Suppressor macrophage (primary cell): ENCODE measurements at places on chromosomes 7 and 10.
A peak's percentile ranks its signal among the peaks of the same experiment; 100 is the strongest.

GRCh38 chr7:2834748-2835441, 9.2 kb downstream of the GNA12 start:
- DNase-seq: no peak

DNA sequence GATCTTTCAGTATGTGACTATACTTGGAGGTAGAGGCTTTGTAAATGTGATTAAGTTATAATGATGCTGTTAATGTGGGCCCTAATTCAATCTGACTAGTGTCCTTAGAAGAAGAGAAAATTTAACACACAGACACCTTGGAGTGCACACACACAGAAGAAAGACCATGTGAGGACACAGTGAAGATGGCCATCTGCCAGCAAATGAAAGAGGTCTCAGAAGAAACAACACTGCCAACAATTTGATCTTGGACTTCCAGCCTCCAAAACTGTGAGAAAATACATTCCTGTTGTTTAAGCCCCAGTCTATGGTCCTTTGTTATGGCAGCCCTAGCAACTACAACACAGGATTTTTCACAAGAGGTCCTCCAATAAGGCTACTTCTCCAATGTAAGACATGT, 120.9 kb upstream of the ABCB5 start:
- DNase-seq: no peak

DNA sequence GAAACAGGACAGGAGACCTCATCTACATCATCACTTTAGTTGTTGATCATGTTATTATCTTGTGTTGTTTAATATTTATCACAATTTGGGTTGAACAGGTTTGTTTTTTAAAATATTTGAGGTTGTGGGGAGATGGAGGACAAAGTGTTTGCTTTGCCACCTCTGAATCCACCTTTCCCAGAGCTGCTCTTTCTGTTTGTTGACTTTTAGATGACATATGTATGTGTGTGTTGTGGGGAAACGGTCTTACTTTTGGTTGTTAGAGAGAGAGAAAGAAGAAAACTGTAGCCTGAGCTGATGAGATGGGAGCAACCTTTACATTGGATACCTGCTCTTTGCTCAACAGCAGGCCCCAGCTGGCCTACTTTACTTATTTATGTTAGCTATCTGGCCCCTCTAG, 19.0 kb upstream of the SLC16A12 start:
- DNase-seq: no peak

GRCh38 chr10:86266446-86267242, 100.0 kb downstream of the GRID1 start:
- no peak for DNase-seq

DNA sequence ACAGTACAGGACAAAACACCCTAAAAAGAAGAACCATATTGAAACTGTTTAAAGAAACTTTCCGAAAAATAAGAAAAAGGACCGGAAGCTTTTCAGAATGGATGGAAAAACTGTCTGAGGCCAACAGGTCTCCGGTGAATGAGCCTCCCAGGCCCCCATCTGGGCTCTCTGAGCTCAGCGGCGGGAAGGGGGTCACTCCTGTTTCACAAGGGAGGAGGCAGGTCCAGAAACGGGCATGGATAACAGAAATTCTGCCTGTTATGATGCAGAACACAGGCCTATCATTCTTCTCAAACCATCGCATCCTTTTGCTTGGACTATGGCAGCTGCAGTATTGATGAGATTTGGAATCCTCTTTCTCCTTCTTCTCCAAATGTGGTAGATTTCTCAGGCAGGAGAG, 58.9 kb upstream of the SHH start:
- no peak for DNase-seq

- DNase-seq: peak; percentile 25
Observed at GRCh38 chr10:43595739-43596298, 10.4 kb upstream of the ZNF485 start.

GRCh38 chr7:5374464-5374863, 49.2 kb downstream of the TNRC18 start:
- DNase-seq: no peak

DNA sequence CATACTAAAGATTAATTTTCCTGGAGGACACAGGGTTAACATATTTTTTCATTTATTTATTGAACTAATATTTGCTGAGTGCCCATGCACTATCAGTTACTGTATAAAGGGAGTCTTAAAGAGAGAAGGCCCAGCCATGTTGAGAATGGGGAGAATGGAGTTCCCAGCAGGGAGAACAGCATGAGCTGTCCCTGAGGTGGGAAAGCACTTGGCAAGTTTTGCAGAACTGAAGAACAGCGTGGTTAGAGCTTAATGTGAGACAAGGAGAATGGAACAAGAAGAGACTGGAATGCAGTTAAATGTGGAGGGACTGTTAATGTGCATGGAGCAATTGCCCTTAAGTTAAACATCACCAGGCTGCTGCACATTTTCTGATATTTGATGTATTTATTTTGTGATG, 435.4 kb downstream of the SUGCT start:
- DNase-seq: no peak

GRCh38 chr10:129390147-129390546, 76.9 kb upstream of the MGMT start:
- no peak for DNase-seq

- DNase-seq: no peak
Observed at GRCh38 chr10:84497978-84498377, 169.6 kb downstream of the CCSER2 start.

DNA sequence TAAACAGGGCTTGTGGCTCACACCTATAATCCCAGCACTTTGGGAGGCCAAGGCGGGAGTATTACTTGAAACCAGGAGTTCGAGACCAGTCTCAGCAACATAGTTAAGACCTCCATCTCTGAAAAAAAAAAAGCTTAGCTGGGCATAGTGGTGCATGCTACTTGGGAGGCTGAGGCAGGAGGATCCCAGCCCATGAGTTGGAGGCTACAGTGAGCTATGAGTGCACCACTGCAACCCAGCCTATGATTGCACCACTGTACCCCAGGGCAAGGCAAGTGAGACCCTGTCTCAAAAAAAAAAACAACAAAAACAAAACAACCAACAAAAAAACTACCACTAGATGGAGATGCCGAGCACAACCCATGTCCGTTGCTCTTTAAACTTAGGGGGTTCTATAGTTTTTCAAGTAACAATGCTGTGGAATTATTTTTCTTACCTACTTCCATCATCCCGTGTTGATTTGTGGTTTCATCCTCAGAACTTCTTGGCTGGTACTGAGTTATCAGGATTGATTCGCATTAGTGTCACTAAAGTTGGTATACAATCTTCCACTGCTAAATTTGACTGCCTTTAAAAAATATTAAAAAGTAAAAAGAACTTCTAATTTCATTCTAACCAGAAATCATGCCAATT, 12.2 kb upstream of the REPIN1 start:
- no peak for DNase-seq

- DNase-seq: no peak
Observed at GRCh38 chr10:94591461-94592205, 46.0 kb downstream of the HELLS start.

- no peak for DNase-seq
Observed at GRCh38 chr7:139679731-139680594, 97.8 kb downstream of the HIPK2 start.

- no peak for DNase-seq
Observed at GRCh38 chr7:151559557-151560183, 40.0 kb upstream of the RHEB start.

GRCh38 chr10:27072436-27073114, 27.7 kb downstream of the ANKRD26 start:
- DNase-seq: no peak

- peak; percentile 16 for DNase-seq
Observed at GRCh38 chr7:82247814-82248433, 195.7 kb downstream of the CACNA2D1 start.

DNA sequence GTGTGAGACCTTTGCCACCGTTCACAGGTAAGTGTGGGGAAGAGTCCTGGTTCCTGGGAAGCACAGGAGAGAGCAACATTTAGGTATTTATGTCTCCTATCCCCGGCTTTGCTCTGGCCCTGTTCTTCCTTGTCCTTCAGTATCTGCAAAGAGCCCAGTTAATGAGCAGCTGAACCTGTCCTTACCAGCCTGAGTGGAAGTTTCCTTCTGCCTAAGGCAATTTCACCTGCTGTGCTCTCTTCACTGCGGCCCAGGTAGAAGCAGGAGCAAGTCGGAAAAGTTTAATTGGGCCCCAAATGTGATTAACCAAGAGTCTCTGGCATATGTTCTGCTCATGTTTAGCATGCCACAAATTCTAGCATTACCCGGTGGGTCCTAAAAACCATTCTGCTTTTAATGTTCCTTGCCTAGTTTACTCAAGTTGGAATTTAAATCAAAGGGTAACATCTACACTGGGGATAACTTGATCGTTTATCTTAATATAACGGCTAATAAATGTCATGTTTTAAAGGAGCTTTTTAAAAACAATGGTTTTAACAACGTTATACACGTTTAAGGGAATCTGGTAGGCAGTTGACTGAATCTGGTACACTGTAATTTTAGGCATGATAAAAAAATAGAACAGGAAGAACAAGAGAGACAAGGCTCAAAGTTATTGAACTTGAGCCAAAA, 817.1 kb downstream of the TYW1 start:
- DNase-seq: no peak

- DNase-seq: no peak
Observed at GRCh38 chr7:136998495-136998894, 130.0 kb downstream of the CHRM2 start.

DNA sequence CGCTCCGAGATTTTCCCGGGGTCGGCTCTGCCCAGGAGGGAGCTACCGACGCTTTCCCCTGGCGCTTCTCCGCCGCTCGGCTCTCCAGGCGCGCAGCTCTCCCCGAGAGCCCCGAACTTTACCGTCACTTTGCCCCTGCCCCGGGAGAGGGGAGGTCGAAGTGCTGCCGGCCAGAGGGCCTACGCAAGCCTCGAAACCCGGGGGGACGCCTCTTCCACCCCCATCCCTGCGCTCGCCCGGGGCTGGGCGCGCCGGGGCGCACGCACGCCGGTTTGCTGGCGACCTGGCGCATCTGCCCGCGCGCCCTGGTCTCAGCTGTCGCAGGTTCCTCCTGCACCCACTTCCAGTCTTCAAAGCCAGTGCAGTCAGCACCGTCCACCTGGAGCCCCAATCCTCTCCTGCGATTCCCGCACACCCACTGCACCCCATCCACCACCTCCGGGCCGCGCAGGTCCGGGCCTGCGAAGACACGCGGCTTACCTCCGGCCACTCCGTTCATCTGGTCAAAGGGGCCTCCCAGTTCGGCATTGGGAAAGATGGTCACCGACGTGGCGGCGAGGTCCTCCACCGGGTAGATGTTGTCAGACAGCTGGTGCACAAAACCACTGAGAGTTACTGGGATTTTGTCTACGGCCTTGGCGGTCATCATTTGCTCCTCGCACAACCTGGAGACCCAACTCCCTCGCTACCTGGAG, 638 bp downstream of the EGR2 start:
- DNase-seq: peak; percentile 53

DNA sequence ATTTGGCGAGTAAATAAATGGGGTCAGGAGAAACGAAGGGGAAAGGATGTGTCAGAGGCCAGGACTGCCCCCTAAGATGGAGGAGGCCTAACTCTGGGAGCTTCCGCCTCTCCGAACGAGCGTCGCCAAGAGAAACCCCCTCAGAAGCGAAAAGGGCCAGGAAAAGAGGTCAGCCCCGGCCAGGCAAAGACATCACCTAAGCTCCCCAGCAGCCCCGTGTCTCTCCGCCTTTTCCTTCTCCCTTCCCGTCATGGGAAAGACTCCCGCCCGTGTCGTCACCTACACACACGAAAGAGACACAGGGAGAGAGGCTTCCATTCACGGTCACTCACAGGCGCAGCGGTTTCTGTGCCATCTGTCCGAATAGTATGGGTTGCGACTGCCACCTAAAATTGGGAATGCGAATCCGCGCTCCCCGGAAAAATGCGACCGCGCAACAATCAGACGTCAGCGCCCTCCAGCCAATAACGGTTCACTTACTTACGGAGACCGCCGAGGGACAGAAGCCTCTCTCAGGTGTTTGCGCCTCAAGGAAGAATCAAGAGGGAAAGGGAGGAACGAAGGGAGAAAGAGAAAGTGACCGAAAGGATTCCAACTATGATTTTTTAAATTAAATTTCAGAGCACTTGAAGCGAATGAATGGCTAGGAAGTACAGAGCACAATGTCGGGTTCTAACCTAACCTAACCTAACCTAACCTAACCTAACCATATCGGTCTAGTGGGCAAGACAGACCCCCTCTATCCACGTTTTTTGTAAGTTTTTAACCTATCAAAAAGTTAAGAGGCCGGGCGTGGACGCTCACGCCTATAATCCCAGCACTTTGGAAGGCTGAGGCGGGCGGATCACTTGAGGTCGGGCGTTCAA, at the start of gene CWF19L1:
TSS of gene CWF19L1 (minus strand) at position 400 of the 866 bp plus-strand sequence. CDS start at position 355, 45 bp downstream.
- DNase-seq: peak; percentile 89

DNA sequence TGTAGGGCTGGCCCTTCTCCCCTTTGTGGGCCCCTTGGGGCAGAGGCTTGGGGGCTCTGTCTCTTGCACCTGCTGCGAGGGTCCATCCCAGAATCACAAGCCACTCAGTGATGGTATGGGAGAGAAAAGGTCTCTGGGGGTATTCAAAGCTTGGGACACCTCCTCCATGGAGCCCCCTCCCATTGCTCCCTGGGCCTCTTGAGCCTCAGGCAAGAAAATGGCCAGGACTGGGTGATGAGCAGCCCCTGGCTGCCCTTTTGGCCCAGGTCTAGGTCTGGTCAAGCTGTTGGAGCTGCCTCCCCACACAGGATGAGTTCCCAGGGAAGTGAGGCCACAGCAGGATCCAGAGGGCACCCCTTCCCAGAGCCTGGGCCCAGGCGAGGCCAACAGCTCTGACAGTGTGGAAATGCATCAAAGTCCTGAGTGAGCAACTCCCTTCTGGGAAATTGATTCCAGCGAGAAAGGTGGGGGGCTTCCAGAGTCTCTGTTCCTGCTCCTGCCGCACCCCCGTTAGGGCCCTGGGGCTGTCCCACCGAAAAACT, 3.4 kb upstream of the MYL7 start:
- no peak for DNase-seq

DNA sequence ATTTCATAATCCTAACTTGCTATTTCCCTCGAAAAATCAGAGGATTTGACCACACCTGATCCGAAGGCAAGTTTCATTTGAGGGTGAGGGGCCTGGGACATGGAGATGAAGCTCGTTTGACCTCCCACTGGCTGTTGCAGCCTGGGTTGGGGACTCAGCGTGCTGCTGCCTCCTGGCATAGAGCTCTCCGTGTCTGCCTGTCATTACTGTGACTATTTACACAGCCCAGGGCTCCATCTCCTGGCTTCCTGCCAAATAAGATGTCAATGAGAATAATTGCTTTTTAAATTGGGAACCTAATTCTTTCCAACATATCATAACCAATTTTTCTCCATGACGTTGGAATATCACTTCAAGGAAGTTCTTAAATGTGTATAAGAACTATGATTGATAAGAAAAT, 139.3 kb upstream of the COBL start:
- DNase-seq: no peak

- no peak for DNase-seq
Observed at GRCh38 chr7:71444130-71444529, 312.2 kb downstream of the GALNT17 start.

DNA sequence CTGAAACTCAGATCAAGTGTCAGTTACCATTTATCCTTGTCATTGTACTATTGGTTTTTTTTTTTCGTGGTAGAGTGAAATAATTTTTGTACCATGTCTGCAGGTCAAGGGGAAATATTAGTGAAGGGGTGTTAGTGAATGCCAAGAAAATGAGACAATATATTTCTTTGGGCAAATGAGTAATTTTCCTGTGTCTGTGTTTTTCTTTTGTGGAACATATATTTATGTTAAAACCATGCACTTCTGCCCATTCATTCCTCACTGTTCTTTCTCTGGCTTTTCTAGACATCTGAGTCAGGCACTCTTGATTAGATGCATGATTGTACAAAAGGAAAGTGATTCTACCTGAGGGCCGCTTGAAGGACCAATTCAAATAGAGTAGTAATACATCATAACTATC, 161.6 kb downstream of the BICC1 start:
- DNase-seq: no peak
